ENCODE measurements at places on chromosomes 4 and X.

GRCh38 chrX:138914767-138915166, 203.2 kb upstream of the FGF13 start:
- no peak for DNase-seq

DNA sequence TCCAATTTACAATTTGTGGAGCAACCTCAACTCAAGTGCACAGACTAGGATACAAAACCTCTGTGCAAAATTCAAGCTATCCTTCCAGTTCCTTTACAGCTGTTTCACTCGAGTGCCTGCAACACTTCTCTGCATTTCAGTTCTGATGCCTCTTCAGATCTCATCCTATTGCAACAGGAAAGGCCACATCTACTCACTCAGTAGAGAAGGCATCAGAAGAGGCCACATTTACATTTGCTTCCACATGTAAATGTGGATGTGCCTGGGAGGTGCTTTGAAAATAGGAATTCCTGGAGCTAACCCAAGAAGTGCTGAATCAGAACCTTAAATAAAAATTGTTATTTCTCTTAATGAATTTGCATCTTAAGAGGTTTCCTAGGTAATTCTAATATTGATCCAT, 45.8 kb upstream of the SERTM2 start:
- no peak for DNase-seq

DNA sequence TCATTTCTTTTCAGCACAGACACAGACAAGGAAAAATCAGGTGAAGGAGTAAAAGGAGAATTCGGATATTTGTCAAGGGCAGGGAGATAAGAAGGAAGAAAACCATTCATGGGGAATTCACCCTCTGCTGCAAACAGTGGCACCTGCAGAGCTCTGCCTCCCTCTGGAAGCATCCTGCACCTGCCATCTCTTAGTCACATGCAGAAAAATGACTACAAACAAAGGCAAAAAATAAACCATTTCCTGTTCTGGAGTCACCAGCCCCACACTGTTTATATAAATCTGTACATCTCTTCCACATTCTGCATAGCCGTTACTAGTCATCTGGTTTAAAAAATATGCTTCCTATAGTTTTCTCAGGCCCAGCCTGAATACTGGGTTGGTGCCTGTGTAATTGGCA, 205.3 kb downstream of the ARAP2 start:
- DNase-seq: no peak

DNA sequence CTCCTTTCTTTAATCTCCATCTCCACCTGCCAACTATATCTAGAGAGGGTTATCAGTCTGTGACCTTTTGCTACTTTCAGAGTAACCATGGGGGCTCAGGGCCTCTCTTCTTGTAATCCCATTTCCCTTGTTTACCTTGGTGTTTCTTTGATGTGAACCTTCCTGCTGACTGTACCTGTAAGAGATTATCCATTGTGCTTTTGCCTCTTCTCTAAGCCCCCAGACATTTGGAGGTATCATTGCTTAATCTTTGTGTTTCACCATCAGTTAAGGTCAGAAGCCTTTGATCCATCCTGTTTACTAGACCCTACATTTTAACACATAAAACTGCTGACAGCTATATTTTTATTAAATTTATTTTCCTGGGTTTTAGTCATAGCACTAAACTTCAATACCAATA, 111.8 kb upstream of the RAP2C start:
- no peak for DNase-seq

DNA sequence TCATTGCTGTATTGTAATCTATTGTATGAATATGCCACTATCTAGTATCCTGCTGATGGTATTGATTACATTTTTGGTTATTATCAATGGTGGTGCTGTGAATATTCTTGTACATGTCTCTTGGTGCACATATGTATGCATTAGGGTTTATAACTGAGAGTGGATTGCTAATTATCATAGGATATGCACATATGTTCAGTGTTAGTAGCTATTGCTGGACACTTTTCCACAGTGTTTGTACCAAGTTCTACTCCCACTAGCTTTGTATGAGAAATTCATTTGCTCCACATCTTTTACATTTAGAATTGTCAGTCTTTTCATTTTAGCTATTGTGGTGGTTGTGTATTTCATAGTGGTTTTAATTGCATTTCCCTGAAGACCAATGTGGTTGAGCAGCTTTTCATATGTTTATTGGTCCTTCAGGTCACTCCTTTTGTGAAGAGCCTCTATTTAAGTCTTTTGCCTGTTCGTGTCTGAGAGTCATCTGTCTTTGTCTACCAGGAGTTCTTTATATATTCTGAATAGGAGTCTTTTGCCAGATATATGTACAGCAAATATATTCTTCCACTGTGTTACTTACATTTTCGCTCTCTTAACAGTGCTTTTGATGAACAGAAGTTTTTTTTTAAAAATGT, 87.1 kb downstream of the TBC1D19 start:
- no peak for DNase-seq

GRCh38 chr4:165288226-165288625, 39.2 kb upstream of the MSMO1 start:
- DNase-seq: no peak

GRCh38 chr4:138184886-138185285, 57.3 kb downstream of the SLC7A11 start:
- DNase-seq: no peak

DNA sequence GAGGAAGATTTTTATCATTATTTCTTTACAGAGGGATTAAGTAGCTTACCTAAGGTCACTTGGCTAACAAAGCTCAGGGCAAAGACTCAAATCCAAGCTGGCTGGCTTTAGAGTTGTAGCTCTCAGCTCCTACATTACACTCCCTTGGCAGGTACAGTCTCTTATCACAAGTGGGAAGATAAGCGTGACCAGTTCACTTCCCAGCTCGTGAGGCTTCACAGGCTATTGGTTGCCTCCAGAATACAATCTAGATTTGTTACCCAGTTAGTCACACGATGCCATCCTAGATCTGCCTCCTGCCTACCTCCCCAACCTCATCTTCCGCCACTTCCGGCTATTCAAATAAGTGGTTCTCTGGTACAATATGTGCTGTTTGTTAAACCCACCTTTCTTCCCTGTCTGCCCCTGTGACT, 3.7 kb downstream of the MMRN1 start:
- no peak for DNase-seq

GRCh38 chr4:8207314-8207713, 8.2 kb downstream of the SH3TC1 start:
- DNase-seq: no peak

- DNase-seq: no peak
Observed at GRCh38 chrX:48493890-48494364, 14.9 kb upstream of the PORCN start.

Data from COLO829 (cell line).